ENCODE measurements at places on chromosomes 2 and 18.
A peak's percentile ranks its signal among the peaks of the same experiment; 100 is the strongest.

DNA sequence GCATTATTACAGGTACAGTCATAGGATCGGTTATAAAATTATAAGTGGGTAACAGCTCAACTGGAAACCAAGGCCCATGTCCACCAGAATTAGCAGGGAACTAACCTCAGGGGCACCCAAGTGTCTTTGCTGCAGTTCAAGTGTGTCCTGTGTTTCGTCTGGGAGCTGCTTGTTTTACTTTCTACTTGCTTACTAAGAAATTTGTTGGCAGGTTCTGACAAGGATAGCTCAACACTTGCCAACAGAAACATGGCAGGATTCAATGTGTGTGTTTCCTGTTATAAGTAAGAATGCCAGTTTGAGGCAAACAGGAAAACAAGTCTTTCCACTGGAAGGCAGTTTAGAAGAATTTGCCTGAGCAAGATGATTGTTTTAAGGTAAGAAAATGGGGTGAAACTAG, 104.5 kb downstream of the EPHA4 start:
- H3K36me3 ChIP-seq, result no peaks in the 10 kb centered on the region
- no peak overlapping the region for H3K4me3 ChIP-seq
- DNase-seq, result no peak

DNA sequence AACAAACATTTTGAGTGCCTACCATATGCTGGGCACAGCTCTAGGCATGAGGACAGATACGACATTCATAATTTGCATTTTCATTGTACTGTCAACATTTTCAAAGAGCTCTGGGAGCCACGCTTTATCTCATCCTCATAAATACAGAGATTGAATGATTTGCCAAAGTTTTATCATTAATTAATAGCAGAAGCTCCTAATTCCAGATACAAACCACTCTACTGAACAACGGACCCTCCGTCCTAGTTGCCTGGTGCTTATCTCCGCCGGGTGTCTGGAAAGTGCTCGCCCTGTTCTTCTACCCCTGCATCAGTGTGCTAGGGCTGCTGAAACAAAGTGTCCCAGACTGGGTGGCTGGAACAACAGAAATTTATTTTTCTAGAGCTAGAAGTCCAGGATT, 23.8 kb downstream of the SERTAD2 start:
- peak overlapping the region; percentile 72 for H3K27ac ChIP-seq
- DNase-seq, result no peak
- peaks cover 8% of the 10 kb centered on the region for H3K36me3 ChIP-seq
- no peak overlapping the region for H3K4me3 ChIP-seq
- H3K27me3 ChIP-seq, result no peaks in the 10 kb centered on the region

DNA sequence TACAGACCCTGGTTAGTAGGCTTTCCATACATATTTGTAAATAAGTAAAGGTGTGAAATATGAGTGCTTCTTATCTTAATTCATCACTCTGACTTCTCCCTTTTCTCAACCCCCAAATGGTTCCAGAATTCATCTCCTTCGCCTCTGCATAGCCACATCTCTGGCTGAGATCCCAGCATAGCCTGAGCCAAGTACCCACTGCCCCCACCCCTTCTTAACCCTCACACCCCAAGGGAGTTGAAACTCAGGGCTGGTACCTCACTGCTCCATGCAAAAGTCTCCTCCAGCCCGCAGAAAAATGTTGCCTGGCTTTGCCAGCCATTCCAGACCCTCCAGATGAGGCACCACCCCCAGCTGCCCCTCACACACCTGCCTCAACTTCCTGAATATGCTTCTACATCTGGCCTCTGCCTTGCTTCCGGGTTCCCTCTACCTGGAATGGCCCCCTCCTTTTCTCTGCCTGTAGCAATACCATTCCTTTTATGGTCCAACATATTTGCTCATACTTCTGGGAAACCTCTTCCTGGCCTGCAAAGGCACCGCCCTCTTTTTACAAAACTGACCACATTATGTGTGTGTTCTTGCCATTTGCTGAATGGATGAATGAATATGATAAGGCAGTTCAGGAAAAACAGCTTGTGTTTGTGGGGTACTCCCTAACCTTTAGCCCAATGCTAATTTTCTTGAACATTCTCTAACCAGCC, 112.8 kb downstream of the CELF4 start:
- DNase-seq, result no peak
- H3K4me1 ChIP-seq, result peaks cover under 1% of the 10 kb centered on the region
- no peaks in the 10 kb centered on the region for H3K36me3 ChIP-seq
- no peak overlapping the region for H3K27ac ChIP-seq

DNA sequence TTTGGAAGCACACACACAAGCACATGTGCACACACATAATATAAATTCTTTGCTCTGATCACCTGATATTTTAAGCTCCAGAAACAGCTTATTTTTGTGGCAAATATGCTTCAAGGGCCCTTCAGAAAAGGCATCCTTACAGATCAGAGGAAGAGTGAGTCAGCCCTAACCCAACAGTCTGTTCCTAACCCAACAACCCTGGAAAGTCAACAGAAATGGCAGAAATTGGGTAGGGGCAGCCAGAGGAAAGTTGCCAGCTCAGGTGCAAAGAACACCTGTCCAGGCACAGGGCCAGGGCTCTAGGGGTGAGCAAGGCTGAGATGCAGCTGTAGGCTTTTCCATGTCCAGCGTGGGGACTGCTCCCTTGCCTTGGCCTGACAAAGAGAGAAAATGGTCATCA, 6.4 kb upstream of the NCKAP5 start:
- no peak overlapping the region for H3K27ac ChIP-seq
- no peak for DNase-seq
- H3K4me1 ChIP-seq, result no peaks in the 10 kb centered on the region
- no peak overlapping the region for H3K4me3 ChIP-seq
- H3K27me3 ChIP-seq, result peaks cover 8% of the 10 kb centered on the region

- H3K27me3 ChIP-seq, result no peaks in the 10 kb centered on the region
- H3K36me3 ChIP-seq, result no peaks in the 10 kb centered on the region
- H3K4me3 ChIP-seq, result no peak overlapping the region
- H3K27ac ChIP-seq, result no peak overlapping the region
Observed at GRCh38 chr2:77086051-77086450, 436.1 kb downstream of the LRRTM4 start.

DNA sequence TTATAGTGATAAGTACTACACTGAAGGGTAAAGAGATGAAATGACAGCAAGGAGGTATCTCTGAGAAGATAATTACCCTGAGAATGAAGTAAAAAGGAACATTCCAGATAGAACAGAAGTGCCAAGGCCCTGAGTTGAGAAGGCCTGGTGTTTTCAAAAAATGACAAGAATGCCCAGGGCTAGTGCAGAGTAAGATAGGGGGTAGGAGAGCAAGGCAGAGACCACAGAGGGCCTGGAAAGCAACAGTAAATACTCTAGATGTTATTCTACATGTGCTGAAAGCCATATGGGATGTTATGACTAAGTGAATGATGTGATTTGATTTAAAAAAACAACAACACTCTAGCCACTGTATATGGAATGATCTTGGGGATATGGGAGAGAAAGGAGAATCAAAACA, 52.3 kb downstream of the BAZ2B start:
- no peak overlapping the region for H3K27ac ChIP-seq
- H3K4me3 ChIP-seq, result no peak overlapping the region
- H3K27me3 ChIP-seq, result no peaks in the 10 kb centered on the region
- H3K36me3 ChIP-seq, result no peaks in the 10 kb centered on the region

- no peak for DNase-seq
- H3K27ac ChIP-seq, result no peak overlapping the region
Observed at GRCh38 chr2:3200420-3200939, 177.1 kb downstream of the EIPR1 start.

- peaks cover 4% of the 10 kb centered on the region for H3K4me1 ChIP-seq
- H3K27me3 ChIP-seq, result peaks cover 37% of the 10 kb centered on the region
- H3K4me3 ChIP-seq, result no peak overlapping the region
- peaks cover 7% of the 10 kb centered on the region for H3K36me3 ChIP-seq
- DNase-seq, result no peak
- no peak overlapping the region for H3K27ac ChIP-seq
Observed at GRCh38 chr2:201786471-201786870, 5.7 kb upstream of the ALS2 start.

DNA sequence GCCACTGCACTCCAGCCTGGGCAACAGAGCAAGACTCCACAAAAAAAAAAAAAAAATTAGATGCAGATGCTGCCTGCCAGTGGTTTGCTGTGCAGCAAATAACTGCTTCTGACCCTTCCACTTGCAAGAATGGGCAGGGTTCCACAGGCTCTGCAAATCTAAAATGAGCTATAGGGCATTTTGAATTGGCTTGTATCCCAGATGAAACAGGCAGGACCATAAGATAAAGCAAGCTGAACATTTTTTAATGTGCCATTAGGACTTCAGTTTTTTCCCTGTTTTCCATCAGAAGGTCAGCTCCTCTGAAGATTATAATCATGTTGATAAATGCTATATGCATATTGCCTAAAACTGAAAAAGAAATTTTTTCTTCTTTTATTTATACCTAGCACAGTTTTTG, 15.7 kb upstream of the FZD7 start:
- no peak overlapping the region for H3K4me3 ChIP-seq
- peaks cover 35% of the 10 kb centered on the region for H3K27me3 ChIP-seq
- H3K36me3 ChIP-seq, result no peaks in the 10 kb centered on the region
- H3K4me1 ChIP-seq, result no peaks in the 10 kb centered on the region
- no peak for DNase-seq

DNA sequence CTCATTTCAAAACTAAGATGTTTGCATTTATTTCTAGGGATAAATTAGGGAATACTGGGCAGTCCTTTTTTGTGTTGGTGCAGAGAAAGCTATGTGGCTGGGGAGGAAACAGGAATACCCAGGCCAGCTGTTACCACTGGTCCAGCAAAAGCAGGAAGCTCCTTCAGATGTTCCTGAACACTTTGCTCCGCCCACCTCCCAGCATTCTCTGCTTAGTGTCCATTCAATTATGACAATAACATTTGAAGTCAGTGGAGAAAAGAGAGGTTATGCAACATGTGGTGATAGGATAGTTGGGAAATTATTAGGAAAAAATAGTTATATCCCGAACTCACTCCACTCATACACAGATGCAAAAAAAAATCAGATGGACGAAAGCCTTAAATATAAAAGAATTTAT, 22.1 kb upstream of the ARPC2 start:
- H3K27ac ChIP-seq, result peak overlapping the region; percentile 63
- DNase-seq, result no peak
- no peak overlapping the region for H3K4me3 ChIP-seq
- H3K36me3 ChIP-seq, result peaks cover 2% of the 10 kb centered on the region
- H3K4me1 ChIP-seq, result no peaks in the 10 kb centered on the region

GRCh38 chr2:49577041-49577440, 422.7 kb upstream of the FSHR start:
- DNase-seq, result no peak
- no peaks in the 10 kb centered on the region for H3K36me3 ChIP-seq
- no peaks in the 10 kb centered on the region for H3K27me3 ChIP-seq
- no peak overlapping the region for H3K4me3 ChIP-seq

- H3K27ac ChIP-seq, result no peak overlapping the region
- no peaks in the 10 kb centered on the region for H3K36me3 ChIP-seq
- peaks cover 16% of the 10 kb centered on the region for H3K27me3 ChIP-seq
- no peak overlapping the region for H3K4me3 ChIP-seq
- H3K4me1 ChIP-seq, result no peaks in the 10 kb centered on the region
Observed at GRCh38 chr18:23593720-23594119, 7.4 kb upstream of the NPC1 start.

DNA sequence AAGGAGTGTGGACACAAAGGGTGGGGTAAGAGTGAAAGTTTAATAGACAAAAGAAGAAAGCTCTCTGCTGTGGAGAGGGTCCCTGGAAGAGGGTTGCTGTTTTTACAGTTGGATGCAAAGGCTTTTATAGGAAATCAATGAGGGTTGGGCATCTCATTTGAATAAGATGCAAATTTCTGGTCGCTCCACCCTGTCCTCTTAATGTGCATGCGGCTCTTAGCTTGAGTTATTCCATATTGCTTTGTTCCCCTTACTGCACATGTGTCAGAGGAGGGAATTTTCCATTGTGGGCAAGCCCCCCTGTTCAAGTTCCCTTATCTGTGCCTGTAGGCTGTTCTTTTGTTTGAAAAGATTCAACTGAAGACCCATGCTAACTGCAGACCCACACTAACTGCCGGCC, 326.5 kb downstream of the BCL11A start:
- no peaks in the 10 kb centered on the region for H3K27me3 ChIP-seq
- H3K4me1 ChIP-seq, result no peaks in the 10 kb centered on the region
- H3K4me3 ChIP-seq, result no peak overlapping the region

- H3K4me1 ChIP-seq, result peaks cover 4% of the 10 kb centered on the region
- H3K27me3 ChIP-seq, result peaks cover 13% of the 10 kb centered on the region
- no peaks in the 10 kb centered on the region for H3K36me3 ChIP-seq
- no peak overlapping the region for H3K27ac ChIP-seq
- H3K4me3 ChIP-seq, result no peak overlapping the region
Observed at GRCh38 chr2:11079136-11079824, 76.0 kb upstream of the SLC66A3 start.

- H3K4me1 ChIP-seq, result no peaks in the 10 kb centered on the region
- no peaks in the 10 kb centered on the region for H3K36me3 ChIP-seq
- peaks cover 5% of the 10 kb centered on the region for H3K27me3 ChIP-seq
- H3K4me3 ChIP-seq, result no peak overlapping the region
- H3K27ac ChIP-seq, result no peak overlapping the region
Observed at GRCh38 chr2:142930835-142931398, 53.5 kb downstream of the KYNU start.

- no peaks in the 10 kb centered on the region for H3K4me1 ChIP-seq
- H3K27me3 ChIP-seq, result peaks cover 21% of the 10 kb centered on the region
Observed at GRCh38 chr18:10379522-10379921, 74.9 kb upstream of the APCDD1 start.

GRCh38 chr18:34729264-34729663, 19.2 kb downstream of the DTNA start:
- no peaks in the 10 kb centered on the region for H3K36me3 ChIP-seq
- H3K27me3 ChIP-seq, result peaks cover 10% of the 10 kb centered on the region
- DNase-seq, result no peak

GRCh38 chr2:866009-866680, 84.5 kb upstream of the SNTG2 start:
- H3K36me3 ChIP-seq, result no peaks in the 10 kb centered on the region
- H3K4me1 ChIP-seq, result peaks cover 20% of the 10 kb centered on the region
- DNase-seq, result no peak
- peaks cover 35% of the 10 kb centered on the region for H3K27me3 ChIP-seq
- H3K27ac ChIP-seq, result peak overlapping the region; percentile 66
- no peak overlapping the region for H3K4me3 ChIP-seq

DNA sequence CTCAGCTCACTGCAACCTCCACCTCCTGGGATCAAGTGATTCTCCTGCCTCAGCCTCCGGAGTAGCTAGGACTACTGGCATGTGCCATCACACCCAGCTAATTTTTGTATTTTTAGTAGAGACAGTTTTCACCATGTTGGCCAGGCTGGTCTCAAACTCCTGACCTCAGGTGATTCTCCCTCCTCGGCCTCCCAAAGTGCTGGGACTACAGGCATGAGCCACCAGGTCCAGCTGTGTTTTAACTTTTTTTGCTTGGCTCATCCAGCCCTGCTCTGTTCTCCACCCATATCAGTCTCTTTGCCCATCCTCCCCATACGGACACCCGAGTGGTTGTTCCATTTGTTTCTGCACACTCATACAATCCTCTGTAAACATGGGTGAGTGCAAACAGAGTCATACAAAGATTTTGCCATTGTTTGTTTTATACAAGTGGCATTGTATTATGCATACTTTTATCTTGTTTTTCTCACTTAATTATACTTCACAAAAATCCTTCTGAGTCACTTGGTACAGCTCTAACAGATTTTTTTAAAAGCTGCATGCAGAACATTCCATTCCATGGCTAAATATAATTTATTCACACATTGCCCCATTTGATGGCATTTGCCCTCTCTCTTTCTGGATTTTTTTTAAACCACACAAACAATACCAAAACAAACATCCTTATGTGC, 5.3 kb downstream of the APOB start:
- peak overlapping the region; percentile 66 for H3K27ac ChIP-seq
- H3K36me3 ChIP-seq, result no peaks in the 10 kb centered on the region
- H3K4me3 ChIP-seq, result no peak overlapping the region
- peaks cover 5% of the 10 kb centered on the region for H3K4me1 ChIP-seq
- peaks cover 43% of the 10 kb centered on the region for H3K27me3 ChIP-seq

- H3K4me3 ChIP-seq, result peak overlapping the region; percentile 50
- H3K36me3 ChIP-seq, result no peaks in the 10 kb centered on the region
Observed at GRCh38 chr2:218885981-218886947, 5.6 kb downstream of the WNT10A start.
